ENCODE measurements at places on chromosomes 11 and 22.

DNA sequence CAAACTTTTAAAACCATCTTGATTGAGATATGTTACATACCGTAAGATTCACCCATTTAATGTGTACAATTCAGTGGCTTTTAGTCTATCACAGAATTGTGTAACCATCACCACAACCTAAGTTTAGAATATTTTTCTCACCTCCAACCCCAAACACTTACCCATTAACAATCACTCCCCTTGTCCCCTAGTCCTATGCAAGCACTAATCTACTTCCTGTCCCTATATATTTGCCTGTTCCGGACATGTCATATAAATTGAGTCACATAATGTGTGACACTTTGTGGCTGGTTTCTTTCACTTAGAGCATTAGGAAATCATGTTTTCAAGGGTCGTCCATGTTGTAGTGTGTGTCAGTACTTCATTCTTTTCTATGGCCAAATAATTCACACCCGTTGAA lies 38.8 kb downstream of the RASSF10 start:
- no peak for DNase-seq

DNA sequence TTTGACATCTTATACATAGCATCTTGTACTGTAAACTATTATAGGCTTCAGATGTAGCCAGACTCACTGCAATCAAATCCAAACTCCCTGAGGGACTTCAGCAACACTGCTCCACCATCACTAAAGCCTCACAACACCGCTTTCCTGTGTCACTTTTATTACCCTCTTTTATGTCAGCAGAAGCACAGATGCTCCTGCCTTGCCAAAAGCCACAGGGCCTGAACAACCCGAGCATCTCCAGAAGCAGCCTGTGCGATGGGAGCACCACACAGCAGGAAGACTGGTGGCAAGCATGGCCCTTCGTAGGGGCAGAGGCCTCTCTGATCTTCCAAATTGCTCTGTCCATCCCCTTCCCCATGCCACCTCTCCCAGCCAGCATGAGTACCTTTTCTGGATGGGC lies 22.9 kb downstream of the TMEM123 start:
- DNase-seq: no peak

DNA sequence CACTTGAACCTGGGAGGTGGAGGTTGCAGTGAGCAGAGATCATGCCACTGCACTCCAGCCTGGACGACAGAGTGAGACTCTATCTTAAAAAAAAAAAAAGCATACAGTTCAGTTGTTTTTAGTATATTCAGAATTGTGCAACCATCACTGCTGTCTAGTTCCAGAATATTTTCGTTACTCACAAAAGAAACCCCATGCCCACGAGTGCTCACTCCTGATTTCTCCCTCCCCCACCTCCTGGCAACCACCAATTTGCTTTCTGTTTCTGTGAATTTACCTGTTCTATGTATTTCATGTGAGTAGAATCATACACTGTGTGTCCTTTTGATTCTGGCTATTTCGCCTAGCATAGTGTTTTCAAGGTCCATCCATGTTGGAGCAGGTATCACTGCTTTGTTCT lies 24.8 kb downstream of the PTPRJ start:
- no peak for DNase-seq

GRCh38 chr11:62267576-62267975 lies 2.4 kb upstream of the SCGB2A2 start:
- no peak for DNase-seq

DNA sequence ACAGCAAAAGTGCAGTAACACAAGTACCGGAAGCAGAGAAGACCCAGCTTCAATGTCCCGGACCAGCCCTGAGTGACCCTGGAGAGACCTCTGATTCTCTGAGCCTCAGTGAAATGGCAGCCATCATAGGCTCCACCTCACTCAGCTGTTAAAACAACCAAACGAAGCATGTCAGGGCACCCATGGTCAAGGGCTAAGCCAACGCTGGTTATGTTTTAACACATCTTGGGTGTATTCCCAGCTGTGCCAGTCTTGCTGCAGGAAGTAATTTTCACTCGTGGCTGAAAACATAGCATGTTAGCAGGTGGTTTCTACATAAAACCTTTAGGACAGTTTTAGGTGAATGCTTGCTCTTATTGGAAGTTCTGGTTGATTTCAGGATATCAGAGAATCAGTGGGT lies 30.9 kb downstream of the LMO2 start:
- DNase-seq: no peak

DNA sequence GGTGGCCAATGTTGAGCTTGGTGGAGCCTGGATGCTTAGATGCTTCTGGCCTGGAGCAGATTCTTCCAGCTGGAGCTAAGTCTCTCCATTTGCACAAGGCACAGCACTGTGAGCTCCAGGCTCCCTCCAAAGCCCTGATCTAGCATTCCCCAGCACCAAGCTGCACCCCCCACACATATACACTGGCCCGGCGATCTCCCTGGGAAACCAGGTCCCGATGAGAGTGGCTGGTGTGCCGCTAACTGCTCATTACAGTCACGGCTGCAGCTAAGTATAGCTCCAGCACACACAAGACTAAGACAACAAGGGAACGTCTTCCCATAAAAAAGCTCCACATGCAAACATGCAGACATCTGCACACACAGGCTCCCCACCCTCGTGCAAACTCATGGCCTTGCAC lies 17.6 kb downstream of the KCNC1 start:
- no peak for DNase-seq

GRCh38 chr11:10197091-10197490 lies 96.9 kb downstream of the SBF2 start:
- no peak for DNase-seq

DNA sequence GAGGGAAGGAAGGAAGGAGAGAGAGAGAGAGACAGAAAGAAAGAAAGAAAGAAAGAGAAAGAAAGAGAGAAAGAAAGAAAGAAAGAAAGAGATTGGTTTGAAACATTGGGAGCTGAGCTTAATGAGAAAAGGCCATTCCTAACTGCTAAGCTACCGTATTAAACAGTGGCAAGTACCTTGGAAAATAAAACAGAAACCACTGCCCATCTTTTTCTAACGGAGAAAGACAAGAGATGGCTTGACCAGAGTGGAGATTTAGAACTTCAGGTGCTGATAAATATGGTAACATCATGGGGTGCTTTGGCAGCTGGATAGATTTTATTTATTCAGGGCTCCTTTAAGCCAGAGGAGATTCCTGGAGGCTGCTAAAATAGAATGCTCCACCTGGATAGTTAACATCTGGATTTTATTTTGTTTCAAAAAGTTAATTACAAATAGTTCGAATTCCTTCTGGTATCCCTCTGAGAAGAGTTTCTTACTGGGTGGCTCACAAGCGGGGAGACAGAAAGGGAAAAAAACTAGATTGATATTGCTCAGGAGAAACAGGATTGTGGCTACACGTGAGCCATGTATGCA lies 12.9 kb downstream of the TIMP3 start:
- no peak for DNase-seq

GRCh38 chr11:33103836-33104235 lies 57.4 kb downstream of the CSTF3 start:
- no peak for DNase-seq

DNA sequence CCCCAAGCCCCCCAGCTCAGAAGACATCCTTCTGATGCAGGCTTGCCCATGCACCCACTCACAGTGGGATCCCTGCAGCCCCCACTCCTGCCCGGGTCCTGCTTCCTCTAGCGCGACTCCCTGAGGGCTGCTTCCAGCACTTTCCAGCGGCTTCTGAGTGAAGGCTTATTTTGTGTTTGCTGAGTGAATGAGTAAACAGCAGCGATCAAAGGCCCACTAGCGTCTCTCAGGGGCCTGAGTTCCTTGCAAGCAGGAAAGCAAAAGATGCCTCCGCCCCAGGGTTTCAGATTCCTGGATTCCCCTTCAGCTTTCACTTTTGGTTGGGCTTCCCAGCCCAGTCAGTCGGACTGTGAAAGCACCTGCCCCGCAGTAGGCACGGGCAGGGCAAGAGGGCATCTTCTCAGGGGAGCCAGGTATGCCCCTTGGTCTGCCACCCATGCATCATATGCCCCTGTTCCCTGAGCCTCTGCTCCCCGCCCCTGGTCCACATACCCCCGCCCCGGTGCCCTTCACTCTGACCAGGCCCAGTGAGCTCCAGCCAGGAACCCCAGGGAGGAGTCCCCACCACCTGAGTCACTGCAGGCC lies 9.2 kb downstream of the FADD start:
- no peak for DNase-seq

DNA sequence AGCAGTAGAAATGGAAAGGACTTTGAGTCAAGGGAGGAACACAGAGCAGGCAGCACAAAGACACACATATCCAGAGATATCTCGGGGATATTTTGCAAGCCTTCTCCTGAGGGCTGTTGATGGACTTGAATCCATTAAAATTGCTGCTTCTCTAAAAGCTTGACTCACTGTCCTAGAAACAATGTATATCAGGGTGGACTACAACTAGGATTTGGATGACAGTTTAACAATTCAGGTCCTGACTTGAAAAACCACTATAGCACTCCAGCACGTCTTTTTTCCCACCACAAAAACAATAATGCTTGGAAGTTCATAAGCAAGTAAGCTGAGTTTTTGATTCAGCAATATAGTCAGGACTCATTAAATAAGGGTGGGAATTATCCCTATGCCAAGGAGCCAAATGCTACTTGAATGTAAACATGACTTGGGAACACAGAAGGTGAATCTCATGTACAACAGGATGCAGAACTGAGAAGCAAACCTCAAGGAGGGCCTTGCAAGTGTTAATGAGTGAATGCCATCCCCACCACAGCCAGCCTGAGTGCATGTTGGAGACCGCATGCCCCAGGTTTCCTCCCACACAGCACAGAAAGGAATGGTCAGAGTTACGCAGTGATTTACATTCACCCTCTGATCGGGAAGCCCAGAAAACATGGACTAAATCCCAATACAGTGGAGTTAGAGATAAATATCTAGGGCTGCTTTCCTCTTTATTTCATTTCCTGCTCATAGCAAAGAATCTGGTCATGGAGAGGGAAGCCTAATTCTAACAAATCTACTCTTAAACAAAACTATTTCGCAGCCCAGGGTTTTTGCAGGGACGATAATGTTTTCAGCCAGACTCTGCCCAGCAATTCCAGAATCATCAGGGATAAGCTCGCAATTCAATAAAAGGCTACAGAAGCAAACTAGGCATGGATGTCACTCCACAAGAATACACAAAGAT lies 98.4 kb upstream of the OR9G4 start:
- DNase-seq: no peak

DNA sequence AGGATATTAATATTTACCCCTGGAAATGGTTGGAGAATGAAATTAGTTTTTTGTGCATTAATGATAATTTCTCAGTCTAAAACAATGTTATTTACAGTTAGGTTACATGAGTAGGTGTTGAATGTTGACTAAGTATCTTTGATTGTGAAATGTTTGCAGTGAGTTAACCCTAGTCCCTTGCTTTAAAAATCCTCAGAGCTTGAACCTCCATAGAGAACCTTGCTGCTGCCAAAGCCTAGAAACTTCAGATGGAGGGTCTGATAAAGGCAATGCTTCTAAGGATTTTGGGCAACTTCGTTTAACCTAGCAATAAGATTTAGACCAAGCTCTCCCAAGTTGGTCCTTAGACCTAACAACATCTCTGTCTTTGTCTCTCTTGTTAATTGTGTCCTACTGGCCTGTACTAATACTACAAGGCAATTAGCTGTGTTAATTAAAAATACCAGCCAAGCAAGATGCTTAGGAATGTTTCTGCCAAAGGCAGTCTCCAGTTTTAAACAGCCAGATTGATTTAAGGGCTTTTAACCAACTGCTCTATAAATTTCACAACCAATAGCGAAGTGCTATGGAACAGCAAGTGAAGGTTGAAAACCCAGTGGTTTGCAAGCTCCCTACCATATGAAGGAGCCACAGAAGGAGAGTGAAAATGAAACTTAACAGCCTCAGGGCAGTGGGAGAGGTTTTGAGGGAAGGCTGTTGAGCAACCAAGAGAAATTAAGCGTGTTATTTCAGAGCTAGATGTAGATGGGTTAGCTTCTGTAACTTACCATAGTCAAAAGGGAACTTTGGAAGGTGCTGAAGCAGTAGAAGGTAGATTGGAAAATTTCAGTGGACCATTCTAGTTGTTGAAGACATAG lies 295.9 kb upstream of the ANO5 start:
- no peak for DNase-seq

DNA sequence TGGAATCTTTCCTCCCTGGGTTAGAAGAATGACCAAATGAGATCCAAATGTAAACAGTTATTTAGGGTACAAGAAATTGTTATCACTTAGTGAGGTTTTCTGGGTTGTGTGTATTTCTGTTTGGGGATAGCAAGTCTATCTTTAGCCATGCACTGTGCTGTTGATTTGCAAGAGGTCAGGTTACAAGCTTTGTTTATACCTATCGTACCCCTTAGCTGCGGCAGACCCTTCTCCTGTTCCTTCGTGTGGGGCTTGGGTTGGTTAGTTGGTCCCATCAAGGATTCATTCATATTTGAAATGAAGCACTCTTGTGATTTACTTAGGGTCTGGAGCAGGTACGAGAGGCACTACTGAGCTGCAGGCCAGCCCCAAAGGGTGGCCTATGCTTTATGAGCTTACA lies 72.6 kb downstream of the USP35 start:
- DNase-seq: no peak

GRCh38 chr11:27159335-27159679 lies 118.7 kb downstream of the BBOX1 start:
- DNase-seq: no peak

GRCh38 chr11:2803186-2804091 lies 82.1 kb downstream of the CDKN1C start:
- no peak for DNase-seq

DNA sequence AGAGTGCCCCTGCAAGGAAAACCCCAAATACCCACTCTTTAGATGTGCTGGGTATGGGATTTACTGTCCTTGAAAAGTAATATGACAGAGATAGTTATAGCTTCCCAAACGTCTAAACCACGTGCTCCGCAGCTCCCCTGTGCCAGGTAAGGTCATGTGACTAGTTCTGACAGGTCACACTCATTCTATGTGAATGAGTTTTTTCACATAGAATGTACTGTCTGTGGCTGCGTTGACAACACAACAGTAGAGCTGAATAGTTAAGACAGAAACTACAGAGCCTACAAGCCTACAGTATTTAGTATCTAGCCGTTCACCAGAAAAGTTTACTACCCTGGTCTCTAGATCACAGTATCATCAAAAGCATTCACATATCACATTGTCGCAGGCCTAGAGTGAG lies 236.2 kb downstream of the ETS1 start:
- DNase-seq: no peak

GRCh38 chr11:1727096-1727690 lies 23.2 kb downstream of the IFITM10 start:
- DNase-seq: no peak

GRCh38 chr11:117239295-117239694 lies 6.8 kb downstream of the RNF214 start:
- no peak for DNase-seq

DNA sequence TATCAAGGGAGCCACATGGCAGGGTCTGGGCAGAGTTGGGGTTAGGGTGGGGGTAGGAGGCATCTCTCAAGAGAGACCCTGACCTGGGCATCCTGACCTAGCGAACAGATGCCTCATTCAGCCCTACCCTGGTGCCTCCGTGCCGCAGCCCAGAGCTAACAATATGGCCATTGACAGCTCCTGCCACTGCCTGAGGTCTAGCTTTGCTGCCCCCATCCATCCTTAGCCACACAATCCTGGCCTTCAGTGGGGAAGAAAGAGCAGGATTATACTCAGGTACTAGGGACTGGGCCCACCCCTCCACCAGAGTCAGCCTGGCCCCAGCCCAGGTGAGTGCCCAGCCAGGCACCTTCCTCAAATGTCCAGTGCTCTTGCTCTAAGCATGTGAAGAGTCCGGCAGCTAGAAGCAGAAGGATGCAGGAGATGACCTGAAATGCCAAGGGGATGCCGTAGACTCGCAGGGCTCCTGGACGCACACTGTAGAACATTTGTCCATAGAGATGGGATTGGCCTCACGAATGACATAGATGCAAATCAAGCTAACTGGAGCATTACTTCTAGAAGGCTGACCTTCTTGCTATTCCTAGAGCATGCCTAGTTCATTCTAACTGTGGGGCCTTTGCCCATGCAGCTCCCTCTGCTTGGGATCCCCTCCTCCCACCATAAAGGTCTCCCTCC lies 13.3 kb upstream of the SERPINH1 start:
- DNase-seq: no peak

Measured in stimulated activated CD4-positive, alpha-beta T cell treated with anti-CD3 and anti-CD28 coated beads, Interleukin-1b, Interleukin-23, amount 100 ng/mL, for 1 hour (primary cell).